ENCODE measurements at places on chromosomes 4 and X. TPM values are rescaled to one million over a fixed set of nuclear protein-coding genes. Genes with fewer than 3 reads are reported as not detected.

GRCh38 chr4:164880489-164881262 is 3.7 kb downstream of the APELA start:
- no peak for DNase-seq

Gene RS1
- polyA plus RNA-seq: not detected

- DNase-seq: no peak
Measured at GRCh38 chr4:128221586-128221985, 66.0 kb downstream of the PGRMC2 start.

GRCh38 chr4:27276307-27277073 is 415.8 kb downstream of the STIM2 start:
- no peak for DNase-seq

- DNase-seq: no peak
Measured at GRCh38 chr4:176999935-177000543, 207.3 kb upstream of the VEGFC start.

DNA sequence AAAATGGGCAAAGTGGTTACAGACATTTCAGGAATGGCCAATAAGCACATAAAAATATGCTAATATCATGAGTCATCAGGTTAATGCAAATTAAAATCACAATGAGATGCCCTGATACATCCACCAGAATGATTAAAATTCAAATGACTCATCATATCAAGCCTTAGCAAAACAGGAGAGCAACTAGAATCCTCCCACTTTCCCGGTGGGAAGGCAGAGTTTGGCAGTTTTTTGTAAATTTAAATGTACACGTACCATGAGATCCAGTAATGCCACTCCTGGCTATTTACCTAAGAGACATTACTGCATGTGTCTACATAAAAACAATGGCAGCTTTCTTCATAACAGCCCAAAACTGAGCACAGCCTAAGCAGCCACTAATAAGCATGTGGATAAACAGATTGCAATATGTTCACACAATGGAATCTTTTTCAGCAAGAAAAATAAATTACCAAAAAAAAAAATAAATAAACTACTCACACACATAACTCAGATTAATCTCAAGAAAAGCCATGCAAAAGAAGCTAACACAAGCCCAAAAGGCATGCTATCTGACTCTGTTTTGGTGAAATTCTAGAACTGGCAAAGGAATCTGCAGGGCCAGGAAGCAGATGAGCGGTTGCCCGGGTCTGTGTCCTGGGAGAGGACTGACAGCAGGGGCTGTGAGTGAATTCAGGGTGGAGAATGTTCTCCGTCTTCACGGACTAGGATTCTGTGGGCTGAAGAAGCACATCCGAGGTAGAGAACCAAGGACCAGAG is 48.8 kb downstream of the AFAP1 start:
- DNase-seq: no peak

- DNase-seq: no peak
Measured at GRCh38 chr4:67483868-67484602, 61.3 kb downstream of the CENPC start.

Gene UTP3
- 39.0 TPM for polyA plus RNA-seq

DNA sequence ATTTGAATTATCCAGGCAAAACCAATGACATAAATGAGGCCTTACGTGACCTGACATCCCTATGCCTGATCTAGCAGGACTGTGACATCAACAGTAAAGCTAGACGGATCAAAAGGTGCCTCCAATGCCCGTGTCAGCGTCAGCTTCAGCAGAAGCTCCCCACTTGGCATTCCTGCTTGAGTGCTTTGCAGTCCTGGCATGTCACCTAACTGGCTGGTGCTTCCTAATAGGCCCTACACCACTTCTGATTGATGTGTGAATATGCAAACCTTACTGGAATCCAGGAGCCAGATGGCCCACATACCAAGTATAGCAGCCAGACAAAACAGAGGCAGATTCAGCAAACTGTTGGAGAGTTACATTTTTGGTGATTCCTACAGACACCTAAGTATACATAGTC is 224.2 kb downstream of the DMD start:
- DNase-seq: no peak

DNA sequence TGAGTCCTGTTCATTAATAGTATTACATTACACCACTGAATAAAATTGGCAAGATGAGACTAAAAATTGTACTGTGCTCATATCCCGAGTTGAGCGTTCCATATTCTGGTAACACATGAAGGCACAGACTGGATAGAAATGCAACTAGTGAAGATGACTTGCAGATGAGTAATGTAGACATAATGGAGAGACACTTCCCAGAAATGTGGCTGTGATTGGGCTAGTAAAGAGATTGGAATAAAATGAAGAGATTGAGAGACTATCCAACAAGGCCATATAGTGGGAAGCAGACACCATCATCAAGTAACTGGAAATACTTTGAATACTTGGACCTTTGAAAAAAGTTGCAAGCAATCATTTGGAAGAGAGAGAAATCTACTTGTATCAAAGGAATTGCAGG is 77.3 kb downstream of the DCAF8L1 start:
- DNase-seq: no peak

- DNase-seq: no peak
Measured at GRCh38 chr4:30600246-30601017, 119.7 kb upstream of the PCDH7 start.

Gene KIF4A
- 11.5 TPM for polyA plus RNA-seq

GRCh38 chrX:153934148-153934761 is 582 bp downstream of the NAA10 start:
- no peak for DNase-seq

Gene IL21
- not detected for polyA plus RNA-seq

Gene DAPP1
- polyA plus RNA-seq: not detected
